Colonic mucosa (tissue), 4 donors: ENCODE measurements at places on chromosomes 7 and 10.

GRCh38 chr10:74542077-74542476 is 284.3 kb upstream of the KAT6B start:
- DNase-seq: no peak

GRCh38 chr10:73076360-73077183 is 20.1 kb downstream of the P4HA1 start:
- peak; percentile 62 for DNase-seq

DNA sequence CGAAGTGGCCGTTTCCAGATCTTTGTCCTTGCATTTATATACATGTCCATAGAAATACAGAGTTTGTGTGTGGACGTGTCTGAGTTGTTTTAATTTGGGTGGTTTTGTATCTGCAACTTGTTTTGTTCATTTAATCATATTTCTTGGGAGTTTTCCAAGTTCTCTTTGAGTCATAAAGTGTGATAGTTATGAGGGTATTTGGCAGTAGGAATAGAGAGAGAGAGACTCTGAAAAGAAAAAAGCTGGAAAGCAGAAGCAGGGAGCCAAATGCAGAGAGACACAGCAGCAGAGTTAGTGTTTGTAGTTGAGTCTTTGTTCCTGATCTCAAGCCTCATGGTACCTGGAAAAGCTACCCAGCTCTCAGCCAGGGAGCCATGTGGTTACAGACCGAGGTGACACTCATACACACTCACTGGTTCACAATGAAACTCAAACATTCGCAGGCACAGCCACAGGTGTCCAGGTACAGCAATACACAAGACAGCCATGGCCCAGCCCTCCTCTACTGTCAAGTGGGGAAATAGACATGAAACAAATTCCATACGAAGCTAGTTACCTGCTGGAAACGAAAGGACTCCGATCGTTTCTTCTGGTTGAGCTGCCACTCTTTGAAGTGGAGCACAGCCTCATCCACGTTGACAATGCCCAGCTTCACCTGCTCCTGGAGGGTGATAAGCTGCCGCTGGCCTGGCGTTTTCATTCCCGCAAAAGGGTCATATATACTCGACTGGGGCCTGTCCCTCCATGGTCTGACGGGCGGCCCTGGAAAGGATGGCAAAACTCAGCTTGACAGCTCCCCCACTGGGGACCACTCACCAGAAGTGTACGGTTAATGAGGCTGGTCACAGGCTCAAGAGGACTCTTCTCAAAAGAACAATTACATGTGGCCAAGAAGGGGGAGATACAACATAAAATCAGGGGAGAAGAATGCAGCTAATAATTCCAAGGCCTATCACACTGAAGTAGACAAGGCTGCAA is 33.3 kb upstream of the TM9SF3 start:
- peak; percentile 34 for DNase-seq

DNA sequence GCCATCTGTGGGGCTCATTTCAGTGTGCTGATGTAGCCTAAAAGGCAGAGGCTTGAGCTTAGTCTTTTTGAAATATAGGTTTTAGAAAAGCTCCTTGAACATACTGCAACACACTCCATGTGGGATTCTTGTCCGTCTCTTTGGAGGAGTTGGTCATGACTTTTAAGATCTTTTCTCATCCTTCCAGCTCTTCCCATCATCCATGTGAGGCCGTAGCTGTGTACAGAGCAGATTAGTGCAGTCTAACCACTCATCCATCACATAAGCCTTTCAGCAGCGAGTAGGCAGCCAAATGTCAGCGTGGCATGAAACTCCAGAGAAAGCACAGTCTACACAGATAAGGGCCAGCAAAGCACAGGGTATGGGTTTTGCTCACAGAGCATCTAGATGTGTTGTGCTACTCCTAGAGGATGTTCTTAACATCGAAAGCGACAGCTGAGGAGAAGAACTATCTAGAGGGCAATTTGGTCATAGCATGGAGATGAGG is 28.1 kb upstream of the NPVF start:
- DNase-seq: no peak

DNA sequence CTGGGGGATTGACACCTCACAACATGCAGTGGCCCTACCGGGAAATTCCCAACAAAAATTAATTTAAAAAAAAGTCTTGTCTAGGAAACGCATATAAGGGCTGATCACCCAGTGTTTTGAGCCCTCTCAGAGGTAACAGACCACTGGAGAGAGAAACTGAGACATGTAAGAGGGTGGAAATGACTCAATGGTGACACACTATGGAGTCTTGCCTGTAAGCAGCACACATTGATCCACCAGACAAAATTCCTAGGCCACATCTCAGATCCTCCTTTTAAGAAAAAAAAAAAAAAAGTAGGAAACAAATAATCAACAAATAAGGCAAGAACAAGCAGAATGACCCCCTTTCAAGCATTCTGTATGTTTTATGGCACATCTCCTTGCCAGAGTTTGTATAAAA is 296.2 kb downstream of the MAGI2 start:
- no peak for DNase-seq

DNA sequence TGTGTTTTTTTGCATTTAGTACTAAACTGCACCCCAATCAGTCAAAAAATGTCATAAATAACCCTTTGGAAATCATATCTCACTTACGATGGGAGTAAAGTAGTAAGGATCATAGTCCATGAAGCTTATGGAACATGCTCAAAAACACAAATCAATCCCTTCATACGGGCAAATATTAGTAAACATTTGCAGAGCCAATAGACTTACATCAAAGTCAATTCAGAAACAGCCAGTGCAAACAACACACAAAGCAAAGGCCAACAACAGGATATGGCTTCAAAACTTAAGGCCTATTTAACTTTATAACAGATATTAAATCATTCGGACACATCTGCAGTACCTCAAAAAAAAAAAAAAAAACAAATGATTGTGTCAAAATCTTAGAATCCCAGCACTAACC is 32.1 kb downstream of the SGCE start:
- DNase-seq: no peak

GRCh38 chr10:120607016-120607709 is 150.1 kb downstream of the PLPP4 start:
- no peak for DNase-seq

- DNase-seq: peak; percentile 30
Observed at GRCh38 chr10:100827819-100828737, 82.7 kb downstream of the PAX2 start.

DNA sequence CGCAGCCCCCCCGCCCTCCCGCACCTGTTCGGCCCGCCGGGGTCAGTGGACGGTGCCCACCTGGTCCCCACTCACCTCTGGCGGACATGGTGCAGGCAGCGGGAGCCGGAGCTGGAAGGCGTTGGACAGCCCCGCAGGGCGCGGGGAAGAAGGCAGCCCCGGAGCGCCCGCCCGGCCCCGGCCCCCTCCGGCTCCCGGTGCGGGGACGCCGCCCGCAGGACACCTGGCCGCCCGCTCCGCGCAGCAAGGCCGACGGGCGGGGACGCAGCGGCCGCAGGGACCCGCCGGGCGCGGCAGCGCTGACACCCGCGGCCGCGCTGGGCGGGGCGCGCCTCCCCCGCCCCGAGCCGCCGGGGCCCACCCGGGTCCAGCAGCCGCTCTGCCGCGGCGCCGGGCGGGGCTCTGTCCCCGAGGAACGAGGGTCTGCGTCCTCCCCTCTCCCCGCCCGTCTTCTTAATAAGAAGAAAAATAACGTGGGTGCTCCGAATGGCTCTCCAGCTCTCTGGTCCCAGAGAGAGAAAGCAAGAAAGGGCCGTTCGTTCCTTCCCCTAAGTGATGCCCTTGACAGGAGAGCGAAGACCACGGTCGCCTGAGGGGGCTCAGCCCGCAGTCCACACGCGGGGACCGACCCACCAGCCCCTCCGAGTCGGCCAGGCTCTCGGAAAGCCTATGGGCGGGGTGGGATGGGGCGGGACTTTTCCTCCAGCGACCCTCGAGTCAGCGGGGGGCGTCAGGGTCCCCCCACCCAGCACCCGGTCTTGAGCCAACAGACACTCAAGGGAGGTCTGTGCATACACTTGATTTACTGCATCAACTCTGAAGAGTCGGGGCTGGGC is 53.4 kb upstream of the FHIP2A start:
- DNase-seq: peak; percentile 28

GRCh38 chr10:130351466-130352290 is 215.5 kb downstream of the GLRX3 start:
- DNase-seq: no peak

GRCh38 chr7:110647266-110647665 is 443.7 kb upstream of the LRRN3 start:
- no peak for DNase-seq

- no peak for DNase-seq
Observed at GRCh38 chr7:84149573-84149972, 45.0 kb downstream of the SEMA3A start.

DNA sequence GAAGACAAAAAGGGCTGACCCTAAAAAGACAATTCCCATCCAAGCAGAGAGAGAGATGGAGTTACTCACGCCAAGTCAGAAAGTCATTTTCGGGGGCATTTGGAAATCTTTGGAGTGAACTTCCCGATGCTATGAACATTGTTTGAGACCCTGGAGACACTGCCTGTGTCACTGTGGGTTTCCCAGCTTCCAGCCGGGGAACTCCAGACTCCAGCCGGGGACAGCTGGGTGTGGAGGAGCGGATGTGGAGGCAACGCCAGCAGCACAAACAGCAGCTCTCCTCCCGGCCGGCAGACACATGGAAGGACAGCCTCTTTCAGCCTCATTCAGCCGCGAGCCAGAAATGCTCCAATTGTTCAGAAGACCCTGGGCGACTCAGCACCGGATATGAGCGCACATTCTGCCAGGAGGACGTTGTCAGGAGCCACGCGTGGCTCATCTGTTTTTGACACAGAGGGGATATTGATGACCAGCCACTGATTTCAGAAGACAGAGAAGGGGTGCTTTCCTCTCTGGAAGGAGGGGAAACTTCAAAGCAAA is 97.6 kb downstream of the PRPF18 start:
- peak; percentile 36 for DNase-seq

DNA sequence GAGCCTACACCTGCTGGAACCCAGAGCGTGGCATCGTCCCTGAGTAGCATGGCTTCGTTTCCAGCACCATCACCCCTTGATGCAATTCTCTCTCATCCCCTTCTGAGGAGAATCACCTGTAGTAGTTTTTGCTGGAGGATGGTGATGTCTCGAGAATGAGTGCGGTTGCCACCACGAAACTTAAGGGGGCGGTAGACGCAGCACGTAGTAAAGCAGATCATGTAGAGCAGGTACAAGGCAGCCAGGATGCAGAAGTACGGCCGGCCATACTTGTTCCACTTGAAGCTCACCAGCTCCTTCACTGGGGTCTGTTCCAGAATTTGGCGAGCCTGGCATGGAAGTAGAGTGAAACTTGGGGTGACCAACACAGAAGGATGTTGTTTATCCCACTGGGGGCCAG is 8.1 kb downstream of the TRPV5 start:
- no peak for DNase-seq

DNA sequence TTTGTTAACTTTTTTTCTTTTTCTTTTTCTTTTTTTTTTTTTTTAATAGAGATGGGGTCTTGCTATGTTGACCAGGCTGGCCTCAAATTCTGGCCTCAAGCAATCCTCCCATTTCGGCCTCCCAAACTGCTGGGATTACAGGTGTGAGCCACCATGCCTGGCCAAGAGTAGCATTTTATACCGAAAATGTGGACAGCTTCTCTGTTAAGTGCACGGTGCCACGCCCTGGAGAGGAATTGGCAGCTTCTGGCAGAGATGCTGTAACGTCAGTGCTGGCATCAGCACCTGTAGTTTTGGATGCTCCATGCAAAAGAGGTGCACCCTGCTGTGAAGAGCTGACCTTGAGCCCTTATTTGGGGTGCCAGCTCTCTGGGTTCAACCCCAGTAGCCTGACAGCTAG is 18.2 kb downstream of the IL15RA start:
- no peak for DNase-seq

DNA sequence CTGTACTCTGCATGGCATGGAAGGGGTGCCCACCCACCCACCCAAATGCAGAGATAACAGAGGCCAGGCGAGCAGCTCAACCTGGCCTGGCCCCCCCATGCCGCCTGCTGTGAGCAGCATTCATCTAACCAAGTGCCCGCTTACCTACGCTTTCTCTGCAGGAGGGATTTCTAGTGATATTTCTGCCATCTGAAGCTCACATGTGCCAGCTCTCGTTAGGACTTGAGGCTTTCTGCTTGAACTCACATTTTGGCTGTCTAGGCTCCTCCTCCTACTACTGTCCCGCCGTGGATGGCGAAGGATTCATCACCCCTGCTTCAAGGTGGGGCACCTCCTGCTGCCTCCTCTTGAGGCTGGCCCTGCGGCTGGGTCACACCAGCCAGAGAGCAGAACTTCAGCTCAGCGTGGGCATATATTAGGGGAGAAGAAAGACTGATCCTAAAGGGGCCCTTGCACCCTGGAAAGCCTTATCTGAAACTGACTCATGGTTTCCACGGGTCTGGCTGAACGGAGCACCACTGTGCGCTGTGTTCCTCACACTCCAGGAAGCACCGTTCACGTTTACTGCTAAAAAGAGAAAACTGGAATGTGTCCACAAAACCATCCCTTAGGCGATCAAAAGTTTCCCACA is 45.5 kb downstream of the CTBP2 start:
- DNase-seq: no peak

DNA sequence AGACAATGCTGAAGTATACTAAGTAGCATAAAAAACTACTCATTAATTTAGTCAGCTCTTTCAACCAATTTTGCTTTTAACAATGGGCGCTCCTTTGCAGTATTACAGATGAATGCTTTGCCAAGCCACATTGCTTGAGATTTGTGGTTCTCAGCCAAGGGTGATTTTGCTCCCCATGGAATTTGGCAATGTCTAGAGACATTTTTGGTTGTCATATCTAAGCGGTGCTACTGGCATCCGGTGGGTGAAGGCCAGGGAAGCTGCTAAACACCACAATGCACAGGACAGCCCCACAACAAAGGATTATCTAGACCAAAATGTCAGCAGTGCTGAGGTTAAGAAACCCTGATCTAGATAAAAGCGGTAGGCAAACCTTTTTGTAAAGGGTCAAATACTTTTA is 112.0 kb downstream of the UBE2H start:
- DNase-seq: no peak

DNA sequence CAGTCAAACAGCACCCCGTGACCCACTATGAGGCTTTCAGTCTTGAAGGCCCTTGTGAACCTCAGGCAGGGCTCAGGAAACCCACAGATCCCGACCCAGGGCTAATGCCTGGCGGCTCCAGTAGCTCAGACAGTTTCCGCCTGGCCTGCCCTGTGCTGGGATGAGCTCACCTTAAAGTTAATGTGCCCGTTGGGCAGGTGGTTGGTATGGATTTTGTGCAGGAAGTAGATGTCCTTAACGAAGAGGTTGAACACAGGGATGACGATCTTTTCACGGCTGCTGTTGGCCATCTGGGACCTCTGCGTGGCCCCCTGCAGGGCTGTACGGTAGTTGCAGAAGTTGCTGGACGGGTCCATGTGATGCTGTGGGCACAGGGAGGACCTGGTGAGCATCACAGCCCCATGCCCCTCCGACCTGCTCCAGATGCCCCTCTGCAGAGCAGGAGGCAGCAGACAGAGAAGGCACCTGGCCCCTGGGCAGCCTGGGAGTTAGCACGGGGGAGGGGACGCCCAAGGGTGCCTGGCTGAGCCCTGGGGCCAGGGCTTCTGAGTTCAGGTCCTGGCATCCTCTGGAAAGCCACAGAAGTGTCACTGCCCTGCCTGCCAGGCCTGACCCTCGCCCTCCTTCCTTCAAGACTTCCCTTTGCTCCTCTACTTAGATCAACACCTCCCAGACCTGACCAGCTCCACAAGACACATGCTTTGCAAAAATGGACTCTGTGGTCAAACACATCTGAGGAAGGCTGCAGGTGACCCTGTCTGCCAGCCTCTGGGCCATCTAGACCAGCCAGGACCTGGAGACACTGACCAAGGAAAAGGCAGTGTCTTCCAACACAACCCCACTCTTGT is 59.8 kb downstream of the CSGALNACT2 start:
- DNase-seq: no peak
